COR-L47 (cell line): ENCODE measurements at places on chromosomes 2 and 18.

DNA sequence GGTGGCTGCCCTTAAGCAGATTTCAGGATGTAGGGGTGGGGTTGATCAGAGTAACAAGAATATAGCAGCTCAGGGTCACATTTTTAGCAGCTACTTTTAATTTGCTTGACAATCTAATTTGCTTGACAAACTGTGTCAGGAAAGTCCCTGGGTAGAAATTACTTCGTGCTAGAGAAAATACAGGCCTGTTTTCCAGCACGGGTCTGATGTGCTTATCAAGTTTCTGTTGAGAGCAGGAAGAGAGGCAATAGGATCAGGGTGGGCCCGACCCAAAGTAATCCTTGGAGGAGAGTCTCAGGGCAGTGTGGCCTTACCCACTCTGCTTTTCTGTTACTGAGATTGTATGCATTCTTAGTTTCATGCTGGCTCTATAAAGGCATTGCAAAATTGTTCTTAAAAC, 221.5 kb downstream of the TSN start:
- DNase-seq: no peak

DNA sequence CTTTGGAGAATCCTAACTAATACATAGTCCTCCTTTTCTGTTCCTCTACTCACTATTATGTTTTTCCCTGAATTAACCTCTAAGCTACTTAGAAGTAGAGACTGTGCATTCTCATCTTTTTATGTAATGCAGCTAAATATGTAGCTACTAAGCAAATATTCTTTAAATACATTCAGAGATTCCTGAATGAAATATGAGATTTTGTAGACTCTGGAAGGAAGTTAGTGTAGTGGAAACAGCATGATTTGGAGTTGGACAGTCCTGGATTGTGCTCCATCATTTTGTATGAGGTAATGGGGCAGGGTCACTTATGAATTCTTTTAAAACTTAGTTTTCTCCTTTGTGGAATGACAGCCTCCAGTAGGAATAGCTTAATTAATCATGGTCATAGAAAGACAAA, 24.7 kb upstream of the NT5C1B start:
- no peak for DNase-seq

GRCh38 chr18:2654928-2655177, 673 bp upstream of the SMCHD1 start:
- DNase-seq: no peak

- no peak for DNase-seq
Measured at GRCh38 chr2:196473617-196474016, 165.9 kb upstream of the CCDC150 start.

DNA sequence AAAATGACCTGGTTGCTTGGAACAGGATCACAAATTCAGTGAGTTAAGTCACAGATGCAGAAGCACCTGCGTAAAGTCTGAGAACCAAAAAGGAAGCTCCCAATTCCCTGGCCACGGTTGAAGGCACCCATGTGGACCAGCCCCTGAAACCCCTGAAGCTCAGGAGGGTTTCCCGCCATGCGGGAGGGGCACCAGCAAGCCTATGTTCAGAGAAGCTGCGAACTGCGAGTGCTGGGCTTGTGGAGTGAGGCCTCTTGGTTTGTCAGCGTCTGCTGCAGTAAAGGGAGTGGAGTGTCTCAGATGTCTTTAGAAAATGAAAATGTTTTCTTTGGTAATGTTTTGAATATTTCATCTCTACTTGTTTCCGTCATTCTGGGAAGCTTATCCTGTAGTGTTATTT, 16.1 kb upstream of the ACKR3 start:
- DNase-seq: no peak

DNA sequence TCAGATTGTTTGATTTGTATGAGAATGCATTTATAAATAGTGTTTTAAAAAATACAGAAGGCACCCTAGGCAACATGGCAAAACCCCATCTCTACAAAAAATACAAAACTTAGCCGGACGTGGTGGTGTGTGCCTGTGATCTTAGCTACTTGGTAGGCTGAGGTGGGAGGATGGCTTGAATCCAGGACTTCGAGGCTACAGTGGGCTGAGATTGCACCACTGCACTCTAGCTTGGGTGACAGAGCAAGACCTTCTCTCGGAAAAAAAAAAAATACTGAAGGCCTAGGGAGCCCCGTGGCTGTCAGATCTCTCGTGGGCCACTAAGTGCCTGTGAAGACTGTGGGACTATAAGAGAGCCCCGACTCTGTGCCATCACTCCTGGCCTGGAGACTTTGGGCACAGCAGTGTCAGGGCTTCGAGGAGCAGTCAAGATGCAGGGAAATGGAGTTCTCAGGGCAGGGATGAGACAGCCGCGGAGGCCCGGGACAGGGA, 40.5 kb downstream of the MYO7B start:
- no peak for DNase-seq

- DNase-seq: no peak
Measured at GRCh38 chr2:42139101-42139500, 30.1 kb upstream of the EML4 start.

GRCh38 chr2:6845903-6846302, 19.8 kb downstream of the CMPK2 start:
- no peak for DNase-seq

- DNase-seq: no peak
Measured at GRCh38 chr2:27126252-27126710, 2.7 kb downstream of the ABHD1 start.

- no peak for DNase-seq
Measured at GRCh38 chr2:227025510-227025909, 138.5 kb downstream of the COL4A4 start.

DNA sequence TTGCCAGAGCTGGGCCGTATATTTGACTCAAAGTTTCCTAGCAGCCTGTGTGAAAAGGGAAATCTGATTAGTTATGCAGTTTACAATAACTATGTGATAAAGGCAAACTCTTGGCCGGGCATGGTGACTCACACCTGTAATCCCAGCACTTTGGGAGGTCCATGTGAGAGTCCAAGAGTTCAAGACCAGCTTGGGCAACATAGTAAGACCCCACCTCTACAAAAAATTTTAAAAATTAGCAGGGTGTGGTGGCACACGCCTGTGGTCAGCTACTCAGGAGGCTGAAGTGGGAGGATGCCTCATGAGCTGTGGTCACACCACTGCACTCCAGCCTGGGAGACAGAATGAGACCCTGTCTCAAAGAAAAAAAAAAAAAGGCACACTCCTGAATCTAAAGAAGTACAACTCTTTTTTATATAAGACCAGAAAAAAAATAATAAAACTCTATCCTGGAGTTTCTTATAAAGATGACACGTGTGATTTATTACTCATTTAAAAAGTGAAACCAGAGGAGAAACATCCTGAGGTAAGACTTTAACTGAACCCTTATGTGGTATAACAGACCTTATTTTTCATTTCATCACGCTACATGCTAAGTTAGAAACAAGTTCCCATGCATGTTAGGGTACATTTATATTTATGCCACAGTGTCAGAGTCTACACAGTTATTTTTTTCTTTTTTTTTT, 32.6 kb upstream of the KCMF1 start:
- no peak for DNase-seq

DNA sequence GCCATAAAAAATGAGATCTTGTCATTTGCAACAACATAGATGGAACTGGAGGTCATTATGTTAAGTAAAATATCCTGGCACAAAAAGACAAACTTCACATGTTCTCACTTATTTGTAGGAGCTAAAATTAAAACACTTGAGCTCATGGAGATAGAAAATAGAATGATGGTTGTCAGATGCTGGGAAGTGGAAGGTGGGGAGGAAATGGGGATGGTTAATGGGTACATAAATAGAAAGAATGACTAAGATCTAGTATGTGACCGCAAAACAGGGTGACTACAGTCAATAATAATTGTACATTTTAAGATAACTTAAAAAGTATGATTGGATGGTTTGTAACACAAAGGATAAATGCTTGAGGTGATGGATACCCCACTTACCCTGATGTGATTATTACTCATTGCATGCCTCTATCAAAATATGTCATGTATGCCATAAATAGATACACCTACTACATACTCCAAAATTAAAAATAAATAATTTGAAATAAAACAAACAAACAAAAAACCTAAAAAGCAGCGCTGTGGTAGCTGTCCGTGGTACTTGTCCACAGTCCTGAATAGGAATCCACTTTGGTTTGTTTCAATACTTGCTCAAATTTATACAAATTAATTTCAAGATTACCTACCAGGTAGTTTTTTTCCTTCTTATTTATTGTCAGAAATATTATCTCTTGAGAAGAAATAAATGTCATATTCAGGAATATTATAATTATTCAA, 224.5 kb downstream of the DLGAP1 start:
- no peak for DNase-seq
